ENCODE measurements at places on chromosomes 7 and 10. TPM values are rescaled to one million over a fixed set of nuclear protein-coding genes. Genes with fewer than 3 reads are reported as not detected.

Gene WNT2
- 3.6 TPM for total RNA-seq

Gene ITPRID1
- total RNA-seq, result not detected

Gene ATRNL1
- total RNA-seq, result 1.00 TPM

Gene XPNPEP1
- 121 TPM for total RNA-seq

Gene NXPH1
- total RNA-seq, result not detected

Gene SERPINE1
- total RNA-seq, result 462 TPM

Gene TRIM73
- total RNA-seq, result 0.55 TPM

Gene AGAP3
- 48.9 TPM for total RNA-seq

Gene SLC18A3
- not detected for total RNA-seq

Data from uterine smooth muscle cell (primary cell).